ENCODE measurements at places on chromosomes 2 and 18.

- DNase-seq = no peak
These were observed 6.4 kb downstream of the ERLEC1 start for GRCh38 chr2:53793261-53793660.

GRCh38 chr2:241794250-241794823 lies 14.7 kb upstream of the NEU4 start:
- no peak for DNase-seq

GRCh38 chr2:136582628-136583205 lies 182.6 kb upstream of the THSD7B start:
- no peak for DNase-seq

- no peak for DNase-seq
These were observed 27.5 kb upstream of the PGAP1 start for GRCh38 chr2:196954001-196954400.

DNA sequence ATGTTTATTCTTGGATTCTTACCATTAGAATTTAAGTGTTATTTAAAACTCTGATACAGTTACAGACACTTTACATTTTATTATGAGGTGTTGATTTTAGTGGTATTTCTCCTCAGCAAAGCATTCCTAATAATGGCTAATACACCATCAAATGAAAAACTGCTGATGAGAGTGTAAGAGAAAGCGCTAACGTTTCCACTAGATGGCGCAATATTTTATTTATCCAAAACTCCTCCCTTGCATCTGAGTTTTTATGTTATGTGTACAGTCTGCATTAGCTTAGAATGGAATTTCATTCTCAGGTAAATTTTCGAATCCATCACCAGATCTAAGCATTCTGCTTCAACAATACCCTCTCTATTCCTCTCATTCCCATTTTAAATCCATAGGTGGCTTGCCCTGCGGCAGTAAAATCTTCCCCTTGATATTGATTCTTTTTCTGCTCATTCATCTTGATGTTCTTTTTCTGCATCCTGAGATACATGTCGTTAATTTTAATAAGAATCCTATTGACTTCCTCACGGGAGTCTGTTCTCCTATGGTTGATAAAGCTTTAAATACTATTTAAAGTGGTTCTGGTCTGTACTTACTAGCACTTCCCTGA lies 53.9 kb downstream of the PRKRA start:
- peak; percentile 49 for DNase-seq

DNA sequence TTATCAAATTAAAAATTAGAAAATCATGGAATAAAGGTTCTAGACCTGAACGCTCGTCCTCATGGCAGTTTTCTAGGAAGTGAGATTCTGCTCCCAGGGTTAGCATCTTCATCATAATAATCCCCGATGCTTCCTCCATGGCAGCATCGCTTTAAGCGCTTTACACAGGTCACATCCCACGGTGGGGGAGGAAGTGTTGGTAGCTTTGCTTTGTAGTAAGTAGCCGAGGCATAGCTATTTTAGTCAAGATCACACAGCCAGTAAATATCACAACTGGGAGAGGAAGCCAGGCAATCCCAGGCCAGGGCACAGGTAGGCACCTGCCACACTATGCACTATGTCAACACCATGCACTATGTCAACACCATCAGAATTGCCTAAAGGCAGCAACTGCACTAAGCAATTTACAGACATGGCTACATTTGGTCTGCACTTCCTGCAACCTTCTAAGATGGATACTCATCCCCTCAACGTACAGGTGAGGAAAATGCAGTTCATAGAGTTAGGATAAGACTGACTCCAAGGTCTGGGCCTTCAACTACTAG lies 205.5 kb downstream of the FBXO15 start:
- DNase-seq = no peak

GRCh38 chr2:172232708-172233396 lies 130.2 kb upstream of the DLX2 start:
- no peak for DNase-seq

DNA sequence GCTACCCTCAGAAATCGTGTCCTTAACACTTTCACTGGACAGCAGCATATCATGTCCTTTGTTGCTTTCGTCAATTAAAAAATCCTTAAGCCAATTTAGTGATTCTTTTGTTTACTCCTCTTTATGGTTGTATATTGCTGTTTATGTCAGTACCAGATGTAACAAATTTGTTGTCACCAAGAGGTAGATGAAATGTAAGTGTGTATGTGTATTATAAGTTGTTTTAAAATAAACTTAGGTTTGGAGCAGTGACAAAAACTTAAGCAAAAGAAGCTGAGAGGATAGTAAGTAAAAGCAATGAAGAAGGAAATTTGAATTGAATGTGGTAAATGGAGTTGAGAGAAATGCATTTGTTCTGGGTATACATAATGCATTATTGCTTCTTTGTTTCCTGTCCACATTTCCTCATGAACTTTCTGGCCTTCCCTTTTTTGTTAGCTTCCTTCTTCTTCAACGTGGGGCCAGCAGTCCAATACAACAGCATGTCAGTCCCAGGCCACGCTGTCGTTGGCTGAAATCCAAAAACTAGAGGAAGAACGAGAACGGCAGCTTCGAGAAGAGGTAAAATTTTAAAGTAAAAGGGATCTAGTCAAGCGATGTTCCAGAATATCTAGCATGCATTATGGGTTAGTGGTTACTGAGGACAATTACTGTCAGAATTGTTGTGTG lies 30.5 kb upstream of the SNORC start:
- DNase-seq = no peak

GRCh38 chr2:135582383-135582782 lies 51.1 kb downstream of the R3HDM1 start:
- DNase-seq = no peak

DNA sequence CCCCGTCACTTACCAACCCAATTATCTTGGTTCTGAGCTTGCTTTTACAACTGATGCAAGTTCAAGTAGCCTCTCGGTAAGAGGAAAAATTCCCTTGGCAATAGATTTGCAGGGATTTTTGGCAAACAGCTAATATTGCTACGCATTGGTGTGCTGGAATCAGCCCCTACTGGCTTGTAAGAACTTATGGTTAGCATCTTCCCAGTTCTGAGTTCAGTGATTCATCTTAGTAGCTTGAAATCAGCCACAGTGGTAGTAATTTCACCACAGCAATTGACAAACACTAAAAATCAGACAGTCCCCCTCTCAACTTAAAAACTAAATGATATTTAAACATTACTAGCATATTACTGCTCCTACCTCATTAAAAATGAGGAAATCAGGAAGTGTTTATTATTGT lies 5.9 kb upstream of the RAX start:
- DNase-seq = peak; percentile 10

GRCh38 chr2:148674063-148675020 lies 29.8 kb downstream of the EPC2 start:
- peak; percentile 29 for DNase-seq

DNA sequence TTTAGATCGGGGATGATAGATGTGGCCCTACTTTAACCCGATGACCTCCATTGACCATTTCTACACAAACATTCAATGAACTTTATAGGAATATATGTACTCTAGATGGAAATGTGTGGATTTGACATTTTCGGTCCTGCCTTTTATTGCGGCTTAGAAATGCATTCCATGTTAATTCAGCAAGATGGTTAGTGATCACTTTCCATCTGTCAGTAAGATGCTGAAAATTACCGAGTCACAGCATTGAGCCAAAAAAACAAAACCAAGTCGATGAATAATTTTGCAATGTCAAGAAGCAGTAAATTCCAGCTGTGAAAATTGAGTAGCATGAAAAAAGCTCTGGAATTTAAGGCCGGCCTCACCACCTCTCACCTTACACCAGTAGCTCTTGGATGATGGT lies 1642.6 kb upstream of the NXPH2 start:
- DNase-seq = peak; percentile 17

DNA sequence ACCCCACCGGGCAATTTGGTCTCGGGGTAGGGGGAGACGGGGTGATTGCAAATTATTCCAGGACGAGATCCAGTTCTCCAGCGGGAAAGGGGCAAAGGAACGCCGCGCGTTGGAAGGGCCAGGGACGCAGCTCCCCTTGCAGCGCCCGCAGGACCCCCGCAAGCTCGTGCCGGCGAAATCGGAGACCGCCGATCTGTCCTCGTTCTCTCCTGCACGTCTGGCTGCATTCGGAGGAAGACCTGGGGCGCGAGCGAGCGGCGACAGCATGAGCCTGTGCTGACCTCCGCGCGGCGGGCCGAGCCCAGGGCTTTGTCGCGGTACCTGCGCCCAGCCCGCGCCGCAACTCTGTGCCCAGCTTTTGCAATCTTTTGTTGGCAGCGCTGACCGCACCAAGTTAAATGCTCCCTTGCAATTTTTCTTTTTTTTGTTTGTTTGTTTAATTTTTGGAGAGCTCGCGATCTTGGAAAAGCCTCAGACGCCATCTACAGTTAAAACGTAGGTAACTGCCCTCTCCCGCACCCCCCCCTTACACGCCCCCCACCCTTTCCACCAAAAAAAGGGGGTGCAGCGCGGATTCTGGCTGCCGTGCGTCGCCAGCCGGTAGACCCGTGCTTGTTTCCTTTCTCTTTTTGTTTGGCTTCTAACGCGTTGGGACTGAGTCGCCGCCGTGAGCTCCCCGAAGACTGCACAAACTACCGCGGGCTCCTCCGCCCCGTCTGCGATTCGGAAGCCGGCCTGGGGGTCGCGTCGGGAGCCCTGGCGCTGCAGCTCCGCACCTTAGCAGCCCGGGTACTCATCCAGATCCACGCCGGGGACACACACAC lies 667 bp downstream of the TRIB2 start:
- DNase-seq = peak; percentile 51

DNA sequence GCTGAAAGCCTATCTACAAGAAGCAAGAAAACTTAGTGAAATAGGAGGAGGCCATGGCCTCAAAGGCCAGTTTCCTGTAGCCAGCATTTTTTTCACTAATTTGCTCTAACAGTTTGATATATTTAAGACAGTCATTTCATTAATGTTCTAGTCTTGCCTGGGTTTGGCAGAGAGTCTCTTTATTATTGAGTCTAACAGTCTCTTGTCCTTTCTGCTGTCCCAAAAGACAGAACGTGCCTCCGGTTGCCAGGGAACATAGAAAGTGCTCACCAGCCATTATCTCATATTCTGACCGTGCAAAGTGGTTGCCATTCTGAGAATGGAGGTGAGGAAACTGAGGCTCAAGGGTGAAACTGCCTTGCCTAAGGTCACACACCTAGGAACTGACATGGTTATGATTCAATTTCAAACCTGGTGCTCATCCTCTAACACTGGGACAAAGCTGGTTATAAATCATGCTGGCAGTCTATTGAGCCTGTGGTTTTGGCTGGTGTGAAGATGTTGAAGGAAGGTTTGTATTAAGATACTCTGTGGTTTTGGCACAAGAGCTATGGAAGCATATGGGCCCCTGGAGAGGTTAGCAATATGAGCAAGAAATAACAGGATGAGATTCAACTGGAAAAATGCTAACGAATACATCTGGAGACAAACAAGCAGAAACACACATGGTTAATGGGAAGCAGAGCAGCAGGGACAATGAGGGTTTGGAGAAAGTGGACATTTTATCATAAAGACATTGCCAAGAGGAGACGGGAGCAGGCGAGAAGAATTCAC lies 903.3 kb upstream of the KLHL29 start:
- DNase-seq = peak; percentile 31

DNA sequence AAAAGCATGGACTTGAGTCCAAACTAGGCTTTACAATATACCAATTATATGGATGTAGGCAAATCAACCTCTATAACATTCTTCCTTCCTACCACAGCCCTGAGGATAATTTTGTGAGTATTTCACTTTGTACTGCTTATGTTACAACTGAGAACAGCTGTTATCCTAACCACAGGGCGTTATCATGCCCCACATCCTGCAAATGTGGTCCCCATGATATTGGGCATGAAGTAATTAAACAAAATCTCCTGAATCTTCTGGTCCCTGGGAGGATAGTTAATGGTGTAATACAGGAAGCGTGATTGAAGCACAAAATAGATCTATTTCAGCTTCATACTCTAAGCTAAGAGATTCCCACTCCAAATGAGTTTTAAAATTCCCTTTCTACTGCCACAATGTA lies 223.6 kb downstream of the CDH20 start:
- DNase-seq = no peak

GRCh38 chr2:162928356-162928755 lies 89.8 kb upstream of the KCNH7 start:
- no peak for DNase-seq

DNA sequence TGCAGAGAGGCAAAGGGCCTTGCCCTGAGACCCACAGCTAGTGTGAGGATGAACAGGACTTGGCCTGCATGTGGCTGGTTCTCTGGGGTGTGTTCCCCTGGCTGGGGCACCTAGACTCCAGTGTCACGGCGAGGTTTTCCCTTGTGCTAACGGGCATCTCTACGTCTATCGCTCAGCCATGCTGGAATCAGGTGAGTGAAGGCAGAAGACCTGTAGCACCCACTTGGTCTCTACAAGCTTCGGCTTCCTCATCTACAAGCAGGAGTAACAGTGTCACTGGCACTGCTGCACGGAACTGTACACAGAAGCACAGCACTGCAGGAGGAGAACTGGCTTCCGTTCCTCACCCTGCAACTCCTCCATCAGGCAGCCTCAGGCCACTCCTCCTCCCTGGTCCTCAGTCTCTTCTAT lies 30.6 kb downstream of the HS1BP3 start:
- no peak for DNase-seq

GRCh38 chr2:54478899-54479298 lies 22.8 kb downstream of the SPTBN1 start:
- no peak for DNase-seq

DNA sequence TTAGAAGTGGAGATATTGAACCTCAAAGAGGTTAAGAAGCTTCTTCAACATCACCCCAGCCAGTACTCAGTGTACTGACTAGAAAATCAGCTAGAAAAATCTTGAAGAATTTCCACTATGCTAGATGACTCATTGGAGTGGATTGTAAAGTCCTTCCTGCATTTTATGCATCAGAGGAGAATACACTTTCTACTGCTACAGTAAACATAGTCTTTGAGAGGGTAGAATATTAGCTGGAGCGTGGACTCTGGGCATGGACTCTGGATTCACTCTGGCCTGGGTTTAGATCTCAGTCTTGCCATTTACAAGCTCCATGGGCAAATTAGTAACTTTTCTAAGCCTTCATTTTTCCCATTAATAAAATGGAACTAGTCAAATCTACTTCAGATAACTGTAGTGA lies 215.9 kb downstream of the IRS1 start:
- peak; percentile 92 for DNase-seq

GRCh38 chr2:19982268-19982667 lies 7.6 kb downstream of the WDR35 start:
- DNase-seq = peak; percentile 13

- DNase-seq = peak; percentile 70
These were observed 22.7 kb downstream of the GPR55 start for GRCh38 chr2:230902180-230902899.

- DNase-seq = no peak
These were observed 29.3 kb downstream of the CYP26B1 start for GRCh38 chr2:72118386-72118785.
